ENCODE measurements at places on chromosomes 1 and 21.

GRCh38 chr1:84366786-84367185, 31.5 kb upstream of the DNASE2B start:
- DNase-seq = no peak

GRCh38 chr1:8871965-8872399, 6.5 kb downstream of the ENO1 start:
- no peak for DNase-seq

GRCh38 chr21:24617819-24618218, 989.5 kb downstream of the MRPL39 start:
- no peak for DNase-seq

- no peak for DNase-seq
Measured at GRCh38 chr1:26861286-26861701, 1.7 kb upstream of the SFN start.

DNA sequence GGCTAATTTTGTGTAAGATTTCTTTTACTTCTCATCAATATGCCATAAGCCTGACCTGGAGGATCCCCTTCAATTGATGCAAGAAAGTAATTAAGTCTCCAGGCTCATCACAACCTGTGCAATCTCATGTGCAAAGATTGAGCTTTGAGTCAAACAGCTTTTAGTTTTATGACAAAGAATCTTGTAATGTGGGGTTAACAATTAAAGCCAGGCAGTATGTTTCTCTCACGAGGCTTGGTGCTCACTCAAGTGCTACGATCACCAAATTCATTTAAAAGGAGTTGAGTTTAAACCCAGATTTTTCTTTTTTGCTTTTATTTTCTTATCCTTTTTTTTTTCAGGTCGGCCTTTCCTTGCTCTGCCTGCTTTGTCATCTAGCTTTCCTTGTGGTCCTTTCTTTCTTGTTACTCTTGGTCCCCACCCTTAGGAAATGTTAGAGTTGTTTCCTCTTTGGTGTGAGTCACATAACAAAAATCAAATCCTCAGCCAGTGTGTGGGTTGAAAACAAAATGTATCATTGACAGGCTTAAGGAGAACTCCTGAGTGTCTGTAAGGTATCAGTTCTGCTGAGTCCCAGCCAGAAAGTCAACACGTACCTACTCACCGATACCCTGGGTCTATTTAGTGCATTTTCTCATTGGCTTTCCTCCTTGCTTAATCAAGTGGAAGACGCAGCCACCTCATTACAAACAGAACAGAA, 1037.2 kb downstream of the ADGRL2 start:
- DNase-seq = no peak

DNA sequence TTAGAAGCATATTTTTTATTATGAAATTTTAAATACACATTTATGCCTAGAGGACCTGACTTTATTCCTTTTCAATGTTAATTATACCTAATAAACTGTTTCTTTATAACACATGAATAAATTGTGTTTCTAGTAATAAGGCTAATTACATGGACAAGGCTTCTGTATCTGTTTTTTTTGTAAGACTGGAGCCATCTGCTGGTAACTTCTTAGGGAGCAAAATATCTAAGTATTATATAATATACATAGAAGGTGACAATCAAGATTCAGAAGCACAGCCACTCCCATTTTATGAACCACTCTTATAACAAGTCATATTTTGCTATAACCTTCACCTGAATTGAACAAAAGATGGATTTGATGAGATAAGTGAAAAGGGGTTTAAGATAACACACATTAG, 84.2 kb downstream of the LBR start:
- peak; percentile 26 for DNase-seq

DNA sequence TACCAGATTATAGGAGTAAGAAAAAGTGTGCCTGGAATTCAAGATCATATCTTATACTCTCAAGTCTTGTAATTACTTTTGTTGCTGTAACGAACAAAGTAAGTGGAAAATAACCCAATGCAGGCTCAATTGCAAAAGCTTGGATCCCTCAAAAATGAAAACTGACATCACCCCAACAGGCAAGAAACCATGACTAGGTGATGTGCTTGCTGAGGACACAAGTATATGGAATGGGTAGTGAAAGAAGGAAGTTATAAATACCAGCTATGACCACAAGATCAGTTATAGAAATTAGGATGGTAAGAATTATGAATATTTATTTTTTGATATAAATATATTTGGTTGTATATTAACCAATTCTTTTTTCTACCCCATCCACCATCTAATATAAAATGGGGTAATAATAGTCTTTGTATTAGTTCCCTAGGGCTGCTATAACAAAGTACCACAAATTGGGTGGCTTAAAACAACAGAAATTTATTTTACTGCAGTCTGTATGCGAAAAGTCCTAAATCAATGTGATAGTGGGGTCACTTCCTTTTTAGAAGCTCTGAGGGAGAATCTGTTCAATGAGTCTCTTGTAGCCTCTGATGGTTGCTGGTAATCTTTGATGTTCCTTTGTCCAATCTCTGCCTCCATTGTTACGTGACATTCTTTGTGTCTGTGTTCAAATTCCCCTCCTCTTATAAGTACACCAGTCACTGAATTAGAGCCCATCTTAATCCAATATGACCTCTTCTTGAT, 45.0 kb downstream of the DUSP10 start:
- DNase-seq = no peak

Data from erythroblast (primary cell).